ENCODE measurements at places on chromosomes 16 and 17.
A peak's percentile ranks its signal among the peaks of the same experiment; 100 is the strongest.

- DNase-seq: no peak
Measured at GRCh38 chr17:28357901-28358197, 522 bp upstream of the POLDIP2 start.

- no peak for DNase-seq
Measured at GRCh38 chr17:36203335-36203734, 6.8 kb upstream of the CCL3L1 start.

- DNase-seq: no peak
Measured at GRCh38 chr17:62617894-62618472, 9.5 kb upstream of the MRC2 start.

DNA sequence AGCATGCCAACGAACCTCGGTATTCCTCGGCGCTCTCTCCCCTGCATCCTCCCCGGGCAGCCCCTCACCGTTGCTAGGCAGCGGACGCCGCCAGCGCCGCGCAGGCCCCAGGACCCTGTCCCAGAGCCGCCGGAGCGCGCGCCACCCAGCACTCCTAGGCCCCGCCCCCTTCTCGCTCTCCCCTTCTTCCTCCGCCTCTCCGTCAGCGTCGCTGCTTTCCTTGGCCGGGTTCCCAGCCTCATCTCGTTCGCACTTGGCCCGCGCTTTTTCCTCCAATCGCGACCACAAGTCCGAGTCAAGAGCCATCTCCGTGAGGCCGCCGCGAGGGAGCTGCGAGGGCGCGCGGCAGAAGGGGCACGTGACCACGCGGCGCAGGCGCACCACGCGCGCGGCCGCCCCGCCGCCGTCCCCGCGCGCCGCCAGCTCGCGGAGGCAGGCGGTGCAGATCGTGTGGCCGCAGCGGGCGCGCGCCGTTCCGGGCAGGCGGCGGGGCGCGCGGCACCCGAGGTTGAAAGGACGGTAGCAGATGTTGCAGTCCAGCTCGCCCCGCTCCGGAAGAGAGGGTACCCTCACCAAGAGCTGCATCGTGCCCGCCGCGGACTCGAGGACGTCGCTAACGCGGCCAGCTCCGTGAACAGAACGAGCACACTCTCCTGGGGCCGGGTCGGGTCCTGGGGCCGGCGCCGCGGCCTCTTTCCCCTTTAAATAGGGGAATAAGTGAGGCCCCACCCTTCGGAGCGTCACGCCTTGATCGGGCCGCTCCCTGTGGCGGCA lies at the start of gene RNF227:
Gene RNF227, minus strand, starts transcription at position 679 of the 774 bp plus-strand sequence. Its CDS starts 94 bp downstream, at position 585.
- peak; percentile 75 for DNase-seq

DNA sequence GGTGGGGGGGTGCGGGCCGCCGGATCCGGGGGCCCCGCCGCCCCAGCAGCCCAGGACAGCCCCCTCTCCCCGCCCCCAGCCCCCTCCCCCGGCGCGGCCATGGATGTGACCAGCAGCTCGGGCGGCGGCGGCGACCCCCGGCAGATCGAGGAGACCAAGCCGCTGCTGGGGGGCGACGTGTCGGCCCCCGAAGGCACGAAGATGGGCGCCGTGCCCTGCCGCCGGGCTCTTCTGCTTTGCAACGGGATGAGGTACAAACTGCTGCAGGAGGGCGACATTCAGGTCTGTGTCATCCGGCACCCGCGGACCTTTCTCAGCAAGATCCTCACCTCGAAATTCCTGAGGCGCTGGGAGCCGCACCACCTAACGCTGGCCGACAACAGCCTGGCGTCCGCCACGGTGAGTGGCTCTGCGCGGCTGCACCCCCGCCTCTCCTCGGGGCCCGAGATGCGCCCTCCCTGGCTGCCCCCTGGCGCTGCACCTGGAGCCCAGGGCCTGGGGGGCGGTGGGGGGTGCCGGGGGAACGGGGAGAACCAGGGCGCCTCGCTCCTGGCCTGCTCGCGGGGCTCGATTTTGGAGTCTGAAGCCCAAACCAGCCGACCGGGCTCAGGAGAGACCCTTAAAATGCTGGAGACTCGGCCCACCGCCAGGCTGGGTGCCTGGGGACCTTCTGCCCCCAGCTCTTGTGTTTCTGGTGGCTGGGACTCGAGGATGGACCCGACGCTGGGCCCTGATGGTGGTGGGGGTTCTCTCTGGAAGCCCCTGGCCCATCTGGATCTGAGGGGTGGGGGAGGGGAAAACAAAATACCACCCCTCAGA lies 744 bp downstream of the CMIP start:
- peak; percentile 78 for DNase-seq

DNA sequence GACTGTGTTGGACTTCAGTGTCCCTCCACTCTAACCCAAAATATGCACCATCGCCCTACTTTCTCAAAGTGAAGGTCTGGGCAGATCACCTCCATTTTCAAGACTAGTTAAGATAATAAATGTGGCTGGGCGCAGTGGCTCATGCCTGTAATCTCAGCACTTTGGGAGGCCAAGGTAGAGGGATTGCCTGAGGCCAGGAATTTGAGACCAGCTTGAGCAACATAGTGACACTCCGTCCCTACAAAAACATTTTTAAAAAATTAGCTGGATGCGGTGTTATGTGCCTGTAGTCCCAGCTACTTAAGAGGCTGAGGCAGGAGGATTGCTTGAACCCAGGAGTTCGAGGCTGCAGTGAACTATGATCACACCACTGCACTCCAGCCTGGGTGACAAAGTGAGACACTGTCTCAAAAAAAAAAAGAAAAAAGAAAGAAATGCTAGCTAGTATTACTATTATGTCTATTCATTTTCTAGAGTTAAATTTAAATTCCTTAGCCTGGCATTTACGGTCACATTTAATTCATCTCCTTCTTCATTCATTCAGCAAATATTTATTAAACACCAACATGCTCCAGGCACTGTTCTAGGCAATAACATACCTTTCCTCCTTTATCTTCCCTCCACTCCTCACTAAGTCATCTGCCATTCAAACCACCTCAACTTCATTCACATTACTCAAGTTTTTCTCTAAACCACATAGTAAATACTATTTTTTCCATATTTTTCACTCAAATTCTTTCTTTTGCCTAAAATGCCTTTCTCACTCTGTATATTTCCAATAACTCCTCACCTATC lies 96.1 kb upstream of the XYLT1 start:
- DNase-seq: no peak

DNA sequence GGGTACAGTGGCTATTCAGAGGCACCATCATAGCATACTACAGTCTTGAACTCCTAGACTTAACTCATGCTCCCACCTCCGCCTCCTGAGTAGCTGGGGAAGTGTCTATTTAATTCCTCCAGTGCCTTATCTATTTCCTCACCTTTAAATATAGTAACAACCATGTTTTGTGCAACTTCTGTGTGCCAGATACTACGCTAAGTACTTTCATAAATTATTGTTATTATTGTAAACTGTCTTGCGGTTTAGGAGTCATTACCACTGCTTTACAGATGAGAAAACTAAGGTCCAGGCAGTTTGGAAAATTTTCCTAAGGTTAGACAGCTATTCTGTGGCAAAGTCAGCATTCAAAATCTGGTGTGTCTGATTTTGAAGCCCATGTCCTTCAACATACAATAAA lies 359.1 kb upstream of the XYLT1 start:
- no peak for DNase-seq

DNA sequence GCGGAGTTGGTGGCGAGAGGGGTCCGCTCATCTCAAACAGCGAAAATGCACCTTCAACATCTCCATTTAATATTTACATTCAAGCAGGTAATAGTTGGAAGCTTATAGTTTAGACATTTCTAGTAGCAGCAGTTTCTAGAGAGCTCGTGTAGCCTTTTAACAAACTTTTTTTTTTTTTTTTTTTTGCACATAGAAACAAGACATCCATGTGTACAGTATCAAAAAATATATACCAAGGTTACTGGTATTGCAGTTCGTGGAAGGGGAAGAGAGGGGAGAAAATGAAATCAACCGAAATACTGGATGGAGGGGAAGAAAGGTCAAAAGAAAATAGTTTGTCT lies 6.2 kb downstream of the CBX4 start:
- DNase-seq: peak; percentile 7

DNA sequence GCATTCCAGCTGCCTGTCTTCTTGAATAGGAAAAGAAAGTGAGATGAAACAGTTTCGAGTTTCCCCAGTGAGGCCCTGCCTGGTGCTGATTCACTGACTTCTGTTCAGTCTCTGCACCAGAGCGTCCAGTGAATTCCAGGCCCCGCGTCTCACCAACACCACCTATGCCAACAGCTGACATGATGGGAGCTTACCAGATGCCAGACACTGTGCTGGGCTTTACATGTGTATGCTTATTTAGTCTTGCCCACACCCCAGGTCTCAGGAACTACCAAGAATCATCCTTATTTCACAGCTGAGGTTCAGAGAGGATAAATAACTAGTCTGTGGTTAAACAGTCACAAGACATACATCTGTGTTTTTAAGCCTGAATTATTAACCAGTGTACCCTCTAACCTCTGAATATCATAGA lies 29.1 kb upstream of the IRX6 start:
- DNase-seq: no peak

DNA sequence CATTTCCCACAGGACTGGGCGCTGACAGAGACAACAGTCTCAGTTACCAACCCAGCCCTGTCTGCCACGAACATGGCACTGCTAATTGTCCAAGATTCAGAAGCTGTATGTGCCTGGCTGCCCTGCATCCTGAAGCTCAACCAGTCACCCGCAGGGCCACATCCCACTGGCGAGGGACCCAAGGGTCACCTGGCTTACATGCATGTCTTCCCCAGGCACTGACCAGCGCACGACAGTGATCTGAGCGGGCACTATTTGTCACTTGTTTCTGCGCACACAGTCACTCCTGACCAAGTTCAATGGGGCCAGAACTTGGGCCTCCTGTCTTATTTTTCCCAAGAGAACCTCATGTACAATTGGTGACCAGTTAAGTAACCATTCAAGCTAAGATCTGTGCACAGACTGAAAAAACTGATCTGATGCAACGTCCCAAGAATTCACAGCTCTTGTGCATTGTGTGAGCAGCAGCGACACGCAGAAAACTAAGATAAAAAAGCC lies 13.1 kb downstream of the USP7 start:
- no peak for DNase-seq

- DNase-seq: no peak
Measured at GRCh38 chr16:12010388-12011251, 34.1 kb downstream of the SNX29 start.

DNA sequence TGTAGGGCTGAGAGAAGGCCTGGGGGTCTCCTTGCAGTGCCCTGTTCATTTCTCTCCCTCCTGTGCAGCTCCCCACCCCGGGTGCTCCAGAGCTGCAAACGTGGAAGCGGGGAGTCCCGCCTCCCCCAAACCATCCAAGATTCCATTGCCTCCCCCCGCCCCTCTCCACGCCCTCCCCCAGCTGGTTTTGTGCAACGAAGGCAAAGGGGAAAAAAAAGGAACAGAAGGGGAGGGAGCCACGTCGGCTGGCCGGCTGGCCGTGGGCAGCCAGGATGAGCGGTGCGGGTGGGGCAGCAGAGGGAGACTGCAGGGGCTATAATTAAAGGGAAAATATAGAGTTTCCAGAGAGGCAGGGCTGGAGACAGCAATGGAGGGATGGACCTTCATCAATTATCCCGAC lies 1.7 kb upstream of the COL1A1 start:
- DNase-seq: no peak

DNA sequence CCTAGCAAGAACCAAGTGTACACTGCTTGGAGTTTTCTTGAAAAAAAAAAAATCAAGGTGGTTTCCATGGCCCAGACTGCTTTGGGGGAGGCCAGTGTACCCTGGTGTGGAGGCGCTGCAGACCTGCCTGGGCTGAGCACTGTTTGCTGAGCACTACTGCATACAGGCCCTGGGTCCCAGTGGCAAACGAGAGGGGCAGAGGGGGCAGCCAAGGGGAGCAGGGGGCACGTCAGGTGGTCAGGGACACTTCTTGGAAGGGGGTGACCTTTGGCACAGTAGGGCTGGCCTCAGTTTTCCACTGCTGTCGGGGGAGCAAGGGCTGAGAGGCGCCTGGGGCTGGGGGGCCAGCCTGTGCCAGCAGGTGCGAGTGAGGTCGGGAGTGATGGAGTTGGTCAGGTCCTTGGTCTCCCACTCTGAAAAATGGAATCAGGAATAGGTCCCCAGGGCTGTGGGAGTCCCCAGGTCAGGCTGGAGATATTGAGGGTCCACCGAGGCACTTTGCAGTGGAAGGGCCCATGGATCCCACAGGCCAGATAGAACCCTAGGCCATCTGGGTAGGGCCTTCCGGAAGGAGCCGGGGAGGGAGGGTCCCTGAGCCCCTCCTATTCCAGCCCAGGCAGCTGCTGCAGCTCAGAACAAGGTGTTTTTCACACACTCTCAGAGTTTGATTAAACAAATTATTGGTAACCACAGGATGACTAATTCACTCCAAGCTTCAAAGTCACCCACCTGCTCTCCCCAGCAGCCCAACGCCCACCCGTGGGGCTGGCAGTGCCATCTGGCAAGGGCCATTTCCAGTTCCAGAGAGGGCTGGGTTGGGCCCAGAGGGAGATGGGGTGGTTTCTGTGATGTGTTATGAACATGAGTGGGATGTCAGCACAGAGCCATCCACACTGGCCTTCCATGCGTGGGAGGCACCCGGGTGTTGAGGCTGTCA lies 3.5 kb downstream of the ZFPM1 start:
- no peak for DNase-seq

DNA sequence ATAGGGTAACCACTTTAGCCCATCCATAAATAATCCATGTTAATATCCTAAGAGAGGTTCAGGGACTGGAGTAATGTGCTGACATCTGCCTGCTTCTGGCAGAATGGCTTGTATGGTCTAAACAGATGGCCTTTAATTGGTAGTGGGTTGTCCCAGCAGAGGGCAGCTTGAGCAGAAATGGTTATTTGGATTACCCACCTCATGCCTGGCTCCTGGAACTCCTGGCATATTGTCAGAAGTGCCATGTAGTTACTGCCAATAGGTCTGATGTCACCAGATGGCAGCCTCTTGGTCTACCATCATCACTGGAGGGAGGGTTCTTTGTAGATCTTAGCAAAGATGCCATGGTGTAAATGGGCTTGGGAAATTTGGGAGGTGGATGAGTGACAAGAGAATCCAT lies 157.5 kb upstream of the SOX9 start:
- DNase-seq: no peak

- DNase-seq: no peak
Measured at GRCh38 chr17:77598241-77598620, 360.3 kb upstream of the TNRC6C start.

GRCh38 chr17:36951084-36951789 lies 2.5 kb downstream of the AATF start:
- DNase-seq: no peak

DNA sequence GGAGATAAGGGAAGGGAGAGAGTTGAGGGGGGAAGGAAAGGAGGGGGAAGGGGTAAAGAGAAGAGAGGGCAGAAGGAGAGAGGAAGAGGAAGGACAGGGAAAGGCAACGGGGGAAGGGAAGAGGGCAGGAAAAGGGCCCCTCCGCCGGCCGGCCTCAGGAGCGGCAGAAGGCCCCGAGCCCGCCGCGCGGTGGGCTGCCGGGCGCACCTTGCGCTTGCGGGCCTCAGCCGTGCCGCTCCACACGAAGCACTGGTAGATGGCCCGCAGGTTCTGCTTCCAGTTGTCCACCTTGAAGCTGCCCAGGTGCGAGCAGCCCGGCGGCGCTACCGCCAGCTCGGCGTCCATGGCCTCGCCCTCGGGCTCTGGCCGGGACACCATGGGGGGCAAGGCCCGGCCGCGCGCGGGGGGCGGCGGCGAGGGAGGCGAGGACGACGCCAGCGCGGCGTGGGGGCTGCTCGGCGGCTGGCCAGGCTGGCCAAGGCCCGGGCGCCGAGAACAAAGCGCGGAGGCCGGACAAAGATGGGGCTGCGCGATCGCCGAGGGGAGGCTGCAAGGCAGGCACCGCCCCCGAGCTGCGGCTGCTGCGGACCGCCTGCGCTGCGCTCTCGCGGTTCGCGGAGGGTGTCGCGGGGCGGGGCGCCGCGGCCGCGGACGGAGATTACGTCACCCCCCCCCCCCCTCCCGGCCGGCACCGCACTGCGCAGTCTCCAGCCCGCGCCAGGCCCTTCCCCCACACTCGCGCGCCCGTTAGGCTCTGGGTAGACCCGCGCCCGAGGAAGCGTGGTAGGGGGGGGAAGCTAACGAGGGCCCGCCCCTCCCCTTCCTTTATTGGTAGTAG lies at the start of gene USP22:
Gene USP22, minus strand, starts transcription at position 554 of the 838 bp plus-strand sequence. Its CDS starts 176 bp downstream, at position 378.
- DNase-seq: no peak
